Activated gamma-delta T cell treated with anti-CD3 and anti-CD28 coated beads, Interleukin-2, amount 50 U/mL, for 16 hours (primary cell): ENCODE measurements at places on chromosomes 16 and 17.

- peak; percentile 80 for DNase-seq
These were observed 8.1 kb upstream of the KIFC3 start for GRCh38 chr16:57810197-57811031.

DNA sequence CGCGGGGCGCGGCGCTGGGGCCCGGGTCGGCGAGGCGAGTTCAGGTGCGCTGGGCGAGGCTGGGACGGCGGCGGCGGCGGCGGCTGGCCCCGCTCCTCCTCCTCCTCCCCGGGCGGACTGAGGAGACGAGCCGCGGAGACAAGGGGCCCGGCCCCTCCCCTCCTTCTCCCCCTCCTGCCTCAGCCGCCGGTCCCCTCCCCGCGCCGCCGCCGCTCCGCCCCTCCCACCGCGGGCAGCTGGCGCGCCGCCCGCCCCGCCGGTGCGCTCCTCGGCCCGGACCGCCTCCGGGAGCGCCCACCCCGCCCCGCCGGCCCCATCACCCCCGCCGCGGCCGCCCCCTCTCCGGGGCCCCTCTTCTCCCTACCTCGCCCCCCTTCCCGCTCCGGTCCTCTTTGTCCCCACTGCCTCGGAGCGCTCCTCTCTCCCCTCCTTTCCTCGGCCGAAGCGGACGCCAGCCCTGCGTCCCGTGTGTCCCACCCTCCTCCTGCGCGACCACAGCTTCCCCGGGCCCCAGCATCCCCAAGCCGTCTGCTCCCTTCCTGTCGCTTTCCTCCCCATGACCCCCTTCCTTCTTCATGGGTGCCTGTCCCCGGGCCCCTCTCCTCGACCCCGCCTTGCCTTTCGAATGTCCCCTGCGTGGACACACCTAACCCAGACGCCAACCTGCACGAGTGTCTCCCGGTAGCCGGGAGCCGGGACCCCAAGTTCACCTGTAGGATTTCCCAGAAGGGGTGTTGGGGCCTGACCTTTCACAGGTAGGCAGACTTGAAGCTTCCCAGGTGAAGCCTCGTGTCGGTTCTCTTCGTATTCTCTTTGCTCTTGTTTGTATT lies at the start of gene TOX3:
TOX3 (minus strand) TSS at position 140 of the 830 bp plus-strand sequence. CDS start 420 bp downstream, outside the sequence.
- DNase-seq, result no peak

- no peak for DNase-seq
These were observed 70.1 kb upstream of the CREBBP start for GRCh38 chr16:3950343-3951193.

- peak; percentile 68 for DNase-seq
These were observed at the start of gene ARL4D for GRCh38 chr17:43398724-43399595. Gene ARL4D (plus strand): TSS chr17:43398993. CDS start chr17:43399733, 740 bp downstream.

GRCh38 chr17:49388290-49388640 lies 26.2 kb upstream of the ZNF652 start:
- no peak for DNase-seq

- no peak for DNase-seq
These were observed 9.2 kb upstream of the NF1 start for GRCh38 chr17:31085563-31085962.

DNA sequence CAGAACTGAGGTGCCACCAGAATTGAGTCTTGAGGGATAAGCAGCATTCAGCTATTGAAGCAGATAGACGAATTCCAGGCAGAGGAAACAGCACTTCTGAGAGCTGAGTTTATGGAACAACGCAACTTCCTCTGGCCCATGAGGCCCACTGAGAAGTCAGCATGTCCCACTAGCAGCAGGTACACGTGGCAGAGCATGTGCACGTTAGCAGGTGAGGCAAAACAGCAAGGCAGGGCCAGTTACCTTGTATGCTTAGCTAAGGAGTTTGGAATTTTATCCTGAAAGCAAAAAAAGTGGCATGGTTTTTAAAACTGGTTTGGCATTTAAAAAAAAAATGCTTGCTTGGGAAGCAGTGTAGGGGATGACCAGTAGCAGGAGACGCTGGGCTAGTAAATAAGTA lies 305.6 kb downstream of the CPPED1 start:
- DNase-seq, result no peak

DNA sequence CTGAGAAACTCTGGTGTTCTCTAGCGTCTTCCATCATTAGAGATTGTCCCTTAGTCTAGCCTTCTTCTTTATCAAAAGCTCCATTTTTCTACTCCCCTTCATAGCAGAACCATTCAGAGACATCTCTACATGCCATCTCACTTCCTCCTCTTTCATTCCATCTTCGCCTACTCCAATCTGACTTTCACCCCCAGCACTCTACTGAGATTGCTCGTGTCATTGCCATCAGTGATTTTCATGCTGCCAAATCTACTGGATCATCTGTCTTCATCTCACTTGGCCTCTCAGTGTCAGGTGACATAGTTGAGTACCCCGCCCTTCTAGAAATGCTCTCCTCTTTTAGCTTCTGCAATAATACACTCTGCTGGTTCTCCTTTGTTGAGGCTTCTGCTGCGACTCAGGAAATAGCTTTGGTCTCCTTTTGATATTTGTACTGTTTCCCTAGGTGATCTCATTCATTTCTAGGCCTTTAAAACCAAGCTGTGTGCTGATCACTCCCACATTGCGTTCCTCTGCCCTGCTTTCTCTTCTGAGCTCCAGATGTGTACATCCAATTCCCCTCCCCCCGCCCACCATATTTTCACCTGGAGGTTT lies 119.1 kb downstream of the FTO start:
- DNase-seq, result no peak

DNA sequence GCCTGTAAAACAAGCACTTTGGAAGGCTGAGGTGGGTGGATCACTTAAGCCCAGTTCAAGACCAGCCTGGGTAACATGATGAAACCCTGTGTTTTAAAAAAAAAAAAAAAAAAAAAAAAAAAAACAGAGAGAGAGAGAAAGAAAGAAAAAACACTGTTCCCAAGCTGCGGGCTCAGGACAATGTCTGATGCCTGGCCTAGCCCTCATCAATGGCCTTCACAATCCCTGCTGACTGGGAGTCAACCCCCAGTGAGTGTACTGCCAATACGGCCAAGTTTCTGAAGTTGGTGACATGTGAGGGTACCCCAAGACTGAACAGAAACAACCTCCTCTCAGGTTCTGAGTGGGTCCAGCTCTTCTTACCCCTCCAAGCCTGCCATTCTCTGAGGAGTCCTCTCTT lies 116.5 kb downstream of the ZNF778 start:
- no peak for DNase-seq
